ENCODE measurements at places on chromosomes 6 and 20. TPM values are rescaled to one million over a fixed set of nuclear protein-coding genes. Genes with fewer than 3 reads are reported as not detected.

- no peak for DNase-seq
Measured at GRCh38 chr6:39189915-39190544, 39.2 kb downstream of the KCNK5 start.

- no peak for DNase-seq
Measured at GRCh38 chr20:6104493-6105188, 18.2 kb downstream of the FERMT1 start.

DNA sequence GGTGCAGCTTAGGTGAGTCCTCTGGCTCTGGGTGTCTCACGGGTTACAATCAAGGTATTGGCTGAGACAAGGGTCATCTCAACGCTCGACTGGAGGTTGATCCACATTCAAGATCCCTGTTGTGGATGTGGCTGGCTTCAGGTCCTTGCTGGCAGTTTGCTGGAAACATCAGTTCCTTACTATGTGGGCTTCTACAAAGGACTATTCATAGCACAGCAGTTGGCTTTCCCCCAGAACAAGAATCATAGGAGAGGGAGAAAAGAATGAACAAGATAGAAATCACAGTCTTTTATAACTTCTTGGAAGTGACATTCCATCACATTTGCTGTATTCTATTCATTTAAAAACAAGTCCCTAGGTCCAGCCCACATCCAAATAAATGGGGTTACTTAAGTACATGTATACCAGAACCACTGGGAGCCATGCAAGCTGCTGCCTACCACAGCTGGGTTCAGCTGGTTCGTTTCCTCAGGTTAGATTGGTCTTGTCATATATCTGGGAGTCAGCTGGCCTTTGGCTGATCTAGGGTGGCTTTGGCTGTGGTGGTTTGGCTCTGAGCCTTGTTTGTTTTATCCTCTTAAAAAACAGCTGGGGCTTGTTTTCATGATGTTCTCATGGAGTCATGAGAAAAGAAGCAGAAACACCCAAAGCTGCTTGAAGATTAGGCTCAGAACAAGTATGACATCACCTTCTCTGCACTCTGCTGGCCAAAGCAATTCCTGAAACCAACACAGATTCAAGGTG is 433.2 kb upstream of the SPTLC3 start:
- peak; percentile 83 for DNase-seq

DNA sequence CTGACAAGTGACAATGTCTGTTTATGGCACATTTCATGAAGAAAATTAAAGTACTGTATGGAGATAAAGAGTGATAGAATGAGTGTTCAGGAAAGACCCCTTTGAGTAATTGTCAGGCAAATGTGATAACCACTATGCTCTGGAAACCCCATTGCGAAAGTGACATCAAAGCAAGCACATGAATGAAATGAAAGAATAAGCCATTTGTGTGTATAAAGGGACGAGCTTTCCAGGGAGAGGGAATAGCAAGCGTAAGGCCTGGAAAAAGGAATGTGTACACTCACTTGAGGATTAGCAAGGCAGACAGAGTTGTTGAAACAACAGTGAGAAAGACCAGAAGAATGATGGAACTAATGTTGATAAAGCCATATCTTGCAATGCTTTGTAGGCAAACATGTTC is 490.0 kb downstream of the GRIK2 start:
- no peak for DNase-seq

DNA sequence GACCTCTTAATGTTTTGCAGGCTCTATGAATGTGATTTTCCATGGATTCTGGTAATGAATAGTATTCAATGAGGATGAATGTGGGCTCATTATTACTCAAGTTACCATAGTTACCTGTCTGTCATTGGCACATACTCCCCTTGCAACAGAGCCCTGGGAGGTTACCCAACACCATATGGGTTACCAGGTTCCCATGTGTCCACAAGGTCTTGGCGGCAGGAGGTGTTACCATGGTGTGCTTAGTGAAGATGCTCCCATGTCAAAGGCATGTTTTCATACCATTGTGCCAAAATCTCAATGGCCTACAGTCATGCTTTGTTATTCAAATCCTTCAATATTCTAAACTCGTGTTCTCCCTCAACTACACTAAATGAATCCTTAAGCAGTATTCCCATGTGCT is 232.5 kb downstream of the HDGFL1 start:
- no peak for DNase-seq

DNA sequence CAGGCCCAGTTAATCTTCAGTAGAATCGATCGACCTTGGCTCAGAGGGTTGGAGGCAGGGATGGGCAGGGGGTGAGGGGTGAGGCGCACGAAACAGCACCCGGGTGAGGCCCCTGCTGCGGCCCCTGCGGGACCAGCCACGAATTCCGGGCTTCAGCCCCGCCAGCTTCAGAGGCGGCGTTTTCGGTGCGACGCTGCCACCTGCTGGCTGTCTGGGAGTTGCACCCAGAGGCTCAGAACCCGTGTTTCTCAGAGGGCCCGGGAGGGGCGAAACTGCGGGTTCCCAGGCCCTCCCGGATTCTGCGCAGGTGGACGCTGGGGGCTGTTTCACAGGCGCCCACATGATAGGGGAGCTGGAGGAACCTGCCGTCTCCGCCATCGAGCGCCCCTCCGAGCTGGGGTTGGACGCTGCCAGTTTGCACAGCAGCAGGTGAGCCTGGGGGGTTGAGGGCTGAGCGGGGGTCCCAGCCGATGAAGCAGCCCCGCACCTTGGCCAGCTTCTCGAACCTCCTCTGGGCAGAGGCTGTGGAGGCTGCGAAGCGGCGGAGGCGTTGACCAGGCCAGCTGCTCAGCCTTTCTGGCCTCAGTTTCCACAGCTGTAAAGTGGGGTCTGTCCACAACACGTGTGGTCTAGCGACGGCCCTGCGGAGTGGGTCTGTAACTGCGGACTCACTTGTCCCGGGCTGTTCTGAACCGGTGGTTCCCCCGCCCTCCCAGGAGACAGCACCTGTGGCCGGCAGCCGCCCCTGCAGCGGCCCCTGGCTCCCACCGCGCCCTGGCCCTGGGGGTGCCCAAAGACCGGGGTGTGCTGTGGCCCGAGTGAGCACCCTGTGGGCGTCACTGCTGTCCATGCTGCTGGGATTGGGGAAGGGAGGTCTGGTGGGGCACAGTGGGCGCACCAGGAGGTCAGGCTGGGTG is 2.5 kb upstream of the BHLHE23 start:
- DNase-seq = peak; percentile 20

DNA sequence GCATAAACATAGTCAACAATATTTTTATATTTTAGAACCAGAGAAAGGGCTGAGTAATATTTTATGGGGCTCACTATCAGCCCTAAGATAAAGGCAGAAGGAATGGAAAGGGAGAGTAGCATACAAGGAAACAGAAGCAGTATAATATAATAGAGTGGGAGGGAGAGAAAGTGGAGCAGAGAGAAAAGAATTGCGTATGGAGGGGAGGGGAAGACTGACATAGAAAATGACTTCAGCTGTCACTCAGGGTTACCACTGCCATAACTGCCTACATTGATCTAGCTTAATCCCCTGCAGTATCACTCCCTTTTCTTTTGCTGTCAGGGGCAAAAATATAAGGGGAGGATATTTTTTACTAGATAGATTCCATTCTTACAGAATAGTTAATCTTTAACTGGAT is 1133.5 kb upstream of the MAP3K7 start:
- DNase-seq = no peak

DNA sequence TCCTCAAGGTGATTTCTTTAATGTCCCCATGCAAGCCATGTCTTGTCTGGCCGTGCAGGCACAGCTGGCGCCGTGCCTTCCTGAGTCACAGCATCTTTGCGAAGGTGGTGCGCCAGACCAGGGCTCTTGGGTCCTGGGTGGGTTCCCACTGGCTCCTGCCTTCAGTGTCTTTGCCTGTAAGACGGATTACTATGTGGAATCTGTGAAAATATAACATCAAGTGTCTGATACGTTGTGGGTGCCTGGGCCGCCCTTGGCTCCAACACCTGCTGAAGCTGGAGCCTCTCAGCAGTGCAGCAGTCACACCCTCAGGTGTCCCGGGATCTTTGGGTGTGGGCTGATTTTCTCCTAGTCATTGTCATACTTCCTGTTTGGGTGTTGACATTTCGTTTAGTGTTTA is 3.2 kb downstream of the OSBPL2 start:
- no peak for DNase-seq

- DNase-seq = no peak
Measured at GRCh38 chr20:31602779-31603441, 2.2 kb upstream of the ID1 start.

- DNase-seq = no peak
Measured at GRCh38 chr20:43987018-43987417, 72.4 kb downstream of the TOX2 start.

- no peak for DNase-seq
Measured at GRCh38 chr6:71412559-71413140, 124.0 kb downstream of the OGFRL1 start.

GRCh38 chr20:19251958-19252357 is 39.5 kb downstream of the SLC24A3 start:
- no peak for DNase-seq

DNA sequence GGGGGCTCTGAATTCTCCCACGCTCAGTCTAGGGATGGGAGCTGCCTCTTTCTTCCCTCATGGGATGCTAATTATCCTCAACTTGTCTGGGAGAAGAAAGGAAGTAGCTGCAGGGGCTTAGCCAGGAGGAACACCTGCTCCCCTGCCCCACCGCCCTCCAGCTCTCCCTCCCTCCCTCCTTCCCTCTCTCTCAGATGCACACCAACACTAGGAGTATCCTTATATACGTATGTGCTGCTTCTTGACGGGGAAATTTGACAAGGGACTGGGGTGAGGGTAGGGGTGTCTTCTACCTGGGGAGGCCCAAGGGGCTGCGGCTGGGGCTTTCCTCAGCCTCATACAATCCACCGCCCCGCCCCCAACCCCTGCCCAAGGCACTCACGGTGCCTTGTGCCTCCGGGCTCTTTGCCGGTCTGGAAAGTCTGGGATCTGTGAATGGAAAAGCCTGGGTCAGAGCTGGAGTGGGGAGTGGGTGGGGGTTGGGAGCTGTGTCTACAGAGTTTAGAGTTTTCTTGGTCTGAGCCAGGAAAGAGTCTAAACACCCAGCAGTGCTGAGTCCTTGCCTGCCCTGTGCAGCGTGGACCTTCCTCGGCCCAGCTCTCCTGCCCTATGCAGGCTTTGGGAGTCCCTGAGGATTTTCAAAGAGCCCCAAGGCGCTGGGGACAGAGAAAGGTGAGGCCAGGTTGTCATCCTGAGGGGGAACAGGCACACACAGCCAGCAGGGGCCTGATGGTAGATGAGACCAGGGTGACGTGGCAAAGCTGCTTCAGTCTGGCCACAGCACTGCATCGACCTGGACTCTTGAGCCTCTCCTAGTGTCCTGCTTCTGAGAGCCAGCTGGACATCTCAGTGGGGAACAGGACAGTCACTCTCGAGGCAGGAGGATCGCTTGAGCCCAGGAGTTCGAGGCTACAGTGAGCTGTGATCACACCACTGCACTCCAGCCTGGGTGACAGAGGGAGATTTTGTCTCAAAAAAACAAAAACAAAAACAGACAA is 29.3 kb upstream of the EMILIN3 start:
- DNase-seq = no peak

- DNase-seq = peak; percentile 49
Measured at GRCh38 chr6:20661721-20662120, 127.5 kb downstream of the CDKAL1 start.

GRCh38 chr6:108570517-108570916 is 9.8 kb downstream of the FOXO3 start:
- no peak for DNase-seq

- peak; percentile 2 for DNase-seq
Measured at GRCh38 chr20:61588411-61589385, 336.6 kb downstream of the CDH4 start.

GRCh38 chr20:10217721-10218410 is 764 bp upstream of the SNAP25 start:
- peak; percentile 42 for DNase-seq

DNA sequence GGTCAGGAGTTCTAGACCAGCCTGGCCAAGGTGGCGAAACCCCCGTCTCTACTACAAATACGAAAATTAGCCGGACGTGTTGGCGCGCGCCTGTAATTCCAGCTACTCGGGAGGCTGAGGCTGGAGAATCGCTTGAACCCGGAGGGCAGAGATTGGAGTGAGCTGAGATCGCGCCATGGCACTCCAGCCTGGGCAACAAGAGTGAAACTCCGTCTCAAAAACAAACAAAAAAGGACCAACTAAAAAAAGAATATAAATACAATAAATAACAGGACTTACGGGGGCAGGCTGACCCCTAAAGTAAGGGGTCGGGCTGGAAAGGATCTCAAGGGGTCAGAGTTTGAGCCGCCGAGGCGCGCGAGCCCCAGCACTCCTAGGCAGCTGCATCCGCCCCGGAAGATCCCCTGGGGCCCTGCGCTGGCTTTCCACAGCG is 509 bp upstream of the TPD52L2 start:
- DNase-seq = no peak

DNA sequence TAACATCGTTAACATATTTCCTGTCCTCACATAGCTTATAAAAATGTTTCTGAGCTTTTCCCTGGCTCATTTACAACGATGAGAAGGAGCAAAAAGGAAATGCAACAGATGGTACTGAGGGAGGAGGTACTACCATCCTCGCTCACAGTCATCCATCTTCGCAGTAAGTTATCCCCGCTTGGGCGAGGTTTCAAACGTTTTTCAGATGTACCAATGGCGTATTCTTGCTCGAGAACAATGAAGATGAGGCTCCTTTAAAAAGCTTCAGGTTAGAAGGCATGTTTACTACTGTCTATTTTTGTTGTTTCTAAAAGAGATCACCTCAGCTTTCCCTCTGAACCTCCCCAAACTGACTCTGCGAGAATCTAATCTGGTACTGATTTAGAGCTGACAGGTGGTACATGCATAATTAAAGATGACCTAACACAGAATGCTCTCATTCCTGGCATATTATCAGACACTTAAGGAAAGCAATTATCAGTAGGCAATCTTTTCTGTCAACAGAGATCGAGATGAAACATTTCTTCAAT is 178.7 kb downstream of the GJA10 start:
- no peak for DNase-seq

DNA sequence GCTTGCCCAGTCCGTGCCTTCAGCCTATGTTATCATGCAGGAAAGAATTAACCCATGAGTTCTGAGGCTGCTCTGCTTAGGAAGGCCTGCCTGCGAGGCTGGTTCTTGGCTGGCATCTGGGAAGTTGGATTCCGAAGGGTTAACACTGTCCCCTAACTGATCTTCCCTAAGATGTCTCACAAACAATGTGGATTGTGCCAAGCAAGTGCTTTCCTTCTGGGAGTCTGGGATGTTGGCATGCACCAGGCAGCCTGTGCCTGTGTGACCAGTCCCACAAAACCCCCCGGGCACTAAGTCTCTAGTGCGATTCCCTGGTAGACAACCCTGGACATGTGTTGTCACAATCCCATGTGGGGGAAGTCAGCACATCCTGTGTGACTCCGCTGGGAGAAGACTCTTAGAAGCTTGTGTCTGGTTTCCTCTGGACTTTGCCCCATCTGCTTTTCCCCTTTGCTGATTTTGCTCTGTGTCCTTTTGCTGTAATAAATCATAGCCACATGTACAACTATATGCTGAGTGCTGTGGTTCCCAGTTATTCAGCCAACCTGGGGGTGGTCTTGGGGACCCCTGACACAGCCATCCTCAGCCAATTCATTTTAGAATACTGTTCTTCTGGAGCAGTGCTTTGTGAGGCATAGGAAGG is 83.8 kb downstream of the SLC22A23 start:
- no peak for DNase-seq

GRCh38 chr20:4060064-4060795 is 44.9 kb upstream of the RNF24 start:
- no peak for DNase-seq

Gene PRDM13
- not detected for polyA plus RNA-seq

Gene ADNP
- 36.2 TPM for polyA plus RNA-seq

Gene SLC22A7
- polyA plus RNA-seq = 0.15 TPM

Gene CCN6
- not detected for polyA plus RNA-seq

Gene SLC17A3
- not detected for polyA plus RNA-seq

Gene CRIP3
- 1.1 TPM for polyA plus RNA-seq

Gene PI16
- polyA plus RNA-seq = 107 TPM

Gene TFAP2A
- polyA plus RNA-seq = 1.1 TPM

Gene HLA-DMB
- 16.4 TPM for polyA plus RNA-seq

Gene SMIM13
- polyA plus RNA-seq = 7.5 TPM

Measured in urinary bladder (tissue), 4 donors.